ENCODE measurements at places on chromosomes 2 and 18. TPM values are rescaled to one million over a fixed set of nuclear protein-coding genes. Genes with fewer than 3 reads are reported as not detected.

Gene VPS54
- 18.7 TPM for total RNA-seq

DNA sequence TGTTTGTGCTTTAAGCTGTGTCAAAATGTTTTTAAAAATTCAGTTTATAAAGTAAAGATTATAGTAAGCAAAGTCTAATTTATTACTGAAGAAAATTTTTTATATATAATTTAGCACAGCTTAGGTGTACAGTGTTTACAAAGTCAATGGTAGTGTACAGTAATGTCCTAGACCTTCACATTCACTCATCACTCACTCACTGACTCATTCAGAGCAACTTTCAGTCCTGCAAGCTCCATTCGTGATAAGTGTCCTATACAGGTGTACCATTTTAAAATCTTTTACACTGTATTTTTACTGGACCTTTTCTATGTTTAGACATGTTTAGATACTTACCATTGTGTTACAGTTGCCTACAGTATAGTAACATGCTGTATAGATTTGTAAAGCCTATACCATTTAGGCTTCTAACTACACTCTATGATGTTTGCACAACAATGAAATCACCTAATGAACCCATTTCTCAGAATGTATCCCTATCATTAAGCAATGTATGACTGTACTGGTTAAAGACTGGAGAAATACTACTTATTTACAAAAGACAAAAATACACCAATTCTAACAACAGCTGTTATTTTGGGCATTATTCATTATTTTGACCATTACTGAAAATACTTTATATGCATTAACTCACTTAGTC lies 95.1 kb downstream of the STRN start:
- DNase-seq: no peak

GRCh38 chr2:211598238-211598637 lies 940.4 kb downstream of the ERBB4 start:
- DNase-seq: no peak

Gene ESCO1
- 14.3 TPM for total RNA-seq

- DNase-seq: no peak
Measured at GRCh38 chr18:12782521-12782920, 79.7 kb downstream of the PSMG2 start.

Gene DPYSL5
- total RNA-seq: 313 TPM

DNA sequence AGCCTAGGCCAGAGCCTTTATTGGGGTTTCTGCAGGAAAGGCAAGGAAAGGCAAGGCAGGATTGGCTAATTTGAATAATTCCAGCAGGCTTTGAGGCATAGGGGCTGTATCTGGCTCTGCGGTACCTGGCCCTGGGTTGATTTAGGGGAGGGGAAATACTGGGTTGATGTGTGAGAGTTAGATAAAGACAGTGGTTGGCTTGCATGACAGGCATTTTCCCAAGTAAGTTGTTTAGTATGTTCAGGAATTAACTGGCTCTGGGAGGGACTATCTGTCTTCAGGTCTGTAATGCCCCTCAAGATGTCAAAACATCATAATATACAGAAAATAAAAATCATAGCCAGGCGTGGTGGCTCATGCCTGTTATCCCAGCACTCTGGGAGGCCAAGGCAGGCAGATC lies 98.7 kb downstream of the UBR3 start:
- DNase-seq: no peak

Gene WDR7
- total RNA-seq: 41.8 TPM

GRCh38 chr2:200013906-200014305 lies 58.5 kb downstream of the MAIP1 start:
- DNase-seq: no peak

Data from glutamatergic neuron (in vitro differentiated cells).